Central memory CD8-positive, alpha-beta T cell (primary cell): ENCODE measurements at places on chromosomes 5 and 9.

DNA sequence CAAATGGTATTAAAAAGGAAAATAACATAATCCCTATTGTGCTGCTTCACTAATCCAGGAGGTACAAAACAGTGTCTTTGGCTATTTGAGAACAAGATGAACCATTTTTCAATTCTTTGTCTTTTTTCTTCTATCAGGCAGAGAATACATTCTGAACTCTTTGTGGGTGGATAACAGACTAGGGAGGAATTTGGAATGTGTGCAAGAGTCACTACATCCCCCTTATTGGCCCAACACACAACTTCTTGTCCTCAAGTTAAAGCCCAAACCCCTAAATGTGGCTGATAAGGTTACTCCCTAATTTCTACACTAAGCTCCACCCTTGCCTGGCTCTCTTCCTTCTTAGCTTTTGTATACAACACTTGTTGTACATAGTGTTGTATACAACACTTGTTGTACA is 342.7 kb upstream of the RFX3 start:
- no peak for DNase-seq

- no peak for DNase-seq
Observed at GRCh38 chr9:125466411-125466810, 204.8 kb downstream of the GAPVD1 start.

GRCh38 chr9:20557890-20558565 is 64.3 kb downstream of the MLLT3 start:
- DNase-seq = no peak

- DNase-seq = no peak
Observed at GRCh38 chr9:134964271-134965055, 46.8 kb upstream of the FCN1 start.

DNA sequence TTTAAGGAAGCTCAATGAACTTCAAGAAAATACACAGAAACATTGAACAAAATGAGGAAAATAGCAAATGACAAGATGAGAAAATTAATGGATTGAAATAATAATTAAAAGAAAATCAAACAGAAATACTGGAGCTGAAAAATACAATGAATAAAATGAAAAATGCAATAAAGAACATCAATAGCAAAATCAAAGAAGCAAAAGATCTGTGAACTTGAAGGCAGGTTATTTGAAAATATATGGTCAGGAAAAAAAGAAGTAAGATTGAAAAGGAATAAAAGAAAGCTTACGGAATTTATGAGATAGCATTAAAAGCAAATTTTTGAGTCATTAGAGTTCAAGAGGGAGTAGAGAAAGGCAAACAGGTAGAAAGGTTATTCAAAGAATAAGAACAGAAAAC is 42.4 kb downstream of the CERT1 start:
- no peak for DNase-seq

GRCh38 chr5:66224773-66225553 is 80.9 kb downstream of the SREK1 start:
- no peak for DNase-seq

DNA sequence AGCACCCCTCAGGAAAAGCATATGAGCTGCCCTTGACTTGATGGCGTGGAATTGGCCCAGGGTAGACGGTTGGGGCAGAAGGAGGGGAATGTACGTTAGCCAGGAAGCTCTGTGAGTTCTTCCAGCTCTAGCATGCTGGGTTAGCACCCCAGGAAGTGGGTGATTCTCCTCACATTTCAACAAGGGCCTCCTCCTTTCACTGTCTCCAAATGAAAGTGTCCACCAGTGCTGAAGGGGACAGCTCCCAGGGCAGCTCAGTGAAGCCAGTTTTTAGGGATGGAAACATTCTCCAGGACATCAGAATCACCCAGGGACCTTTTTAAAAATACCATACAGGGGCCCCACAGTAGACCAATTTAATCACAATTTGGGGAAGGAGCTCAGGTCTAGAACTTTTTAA is 17.2 kb upstream of the AFAP1L1 start:
- DNase-seq = no peak

DNA sequence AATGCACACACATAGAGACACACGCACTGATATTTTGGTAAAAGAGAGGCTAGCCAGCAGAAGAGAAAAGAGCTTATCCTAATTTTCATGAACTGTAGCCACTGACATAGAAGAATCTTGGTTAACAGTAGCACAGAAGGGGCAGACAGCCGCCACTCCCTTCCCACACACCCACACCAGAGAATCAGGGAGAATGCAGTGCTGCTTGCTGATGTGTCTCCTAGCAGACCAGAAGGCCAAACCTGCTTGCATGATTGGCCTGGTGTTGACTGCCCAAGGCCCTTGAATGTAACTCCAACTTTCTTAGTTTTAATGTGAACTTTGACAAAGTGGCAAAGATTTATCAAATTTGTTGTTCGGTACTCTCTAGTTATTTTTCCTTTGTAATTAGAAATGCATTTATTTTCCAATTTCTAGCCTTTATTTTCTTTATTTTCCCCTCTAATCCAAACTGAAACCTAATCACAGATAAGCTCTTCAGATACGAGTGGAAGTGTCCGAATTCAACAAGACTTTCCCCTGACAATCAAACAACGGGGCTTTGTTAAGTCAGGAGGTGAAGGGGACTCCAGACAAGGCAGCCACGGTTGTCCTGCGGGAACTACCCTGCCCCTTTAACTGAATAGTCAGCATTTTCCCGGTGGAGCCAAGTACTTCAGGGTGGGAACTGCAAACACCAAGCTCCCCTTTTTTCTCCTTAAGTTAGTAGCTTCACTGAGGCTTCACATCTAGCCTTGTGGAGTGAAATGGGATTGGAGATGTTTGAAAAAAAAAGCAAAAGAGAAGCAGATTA is 81.9 kb upstream of the CTSL start:
- DNase-seq = no peak

GRCh38 chr5:157038568-157039187 is 20.2 kb downstream of the HAVCR1 start:
- DNase-seq = no peak

GRCh38 chr9:78676009-78676408 is 379.1 kb downstream of the PSAT1 start:
- DNase-seq = no peak

DNA sequence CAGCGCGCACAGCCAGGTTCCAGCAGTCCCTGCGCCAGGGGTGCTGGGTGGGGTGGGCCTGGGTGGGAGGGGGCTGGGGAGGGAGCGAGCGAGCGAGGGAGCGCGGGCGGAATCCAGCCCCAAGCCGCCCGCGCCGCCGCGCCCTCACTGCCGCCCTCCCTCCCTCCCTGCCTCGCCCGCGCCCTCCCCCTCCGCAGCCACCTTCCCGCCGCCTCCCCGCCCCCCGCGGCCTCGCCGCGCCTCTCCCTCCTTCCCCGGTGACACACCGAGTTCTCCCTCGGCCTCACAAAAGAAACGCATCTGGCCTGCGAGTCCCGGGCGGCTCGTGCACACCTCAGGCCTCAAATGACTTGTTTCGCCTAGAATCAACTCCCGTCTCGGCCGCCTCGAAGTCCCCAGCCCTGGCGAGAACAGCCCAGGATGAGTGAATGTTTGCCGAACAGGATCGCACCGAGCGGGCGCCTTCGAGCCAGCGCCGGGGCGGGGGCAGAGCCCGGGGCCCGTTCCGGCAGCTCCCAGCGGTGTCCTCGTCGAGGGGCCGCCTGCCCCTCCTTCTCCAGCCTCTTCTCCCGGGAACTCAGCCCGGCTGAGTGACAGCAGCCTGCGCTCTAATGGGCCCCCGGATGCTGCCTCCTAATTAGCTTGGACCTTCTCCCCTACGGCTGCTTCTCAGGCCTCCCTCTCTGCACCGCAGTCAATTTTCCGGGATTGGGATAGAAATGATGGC is 371 bp upstream of the PITX1 start:
- no peak for DNase-seq

DNA sequence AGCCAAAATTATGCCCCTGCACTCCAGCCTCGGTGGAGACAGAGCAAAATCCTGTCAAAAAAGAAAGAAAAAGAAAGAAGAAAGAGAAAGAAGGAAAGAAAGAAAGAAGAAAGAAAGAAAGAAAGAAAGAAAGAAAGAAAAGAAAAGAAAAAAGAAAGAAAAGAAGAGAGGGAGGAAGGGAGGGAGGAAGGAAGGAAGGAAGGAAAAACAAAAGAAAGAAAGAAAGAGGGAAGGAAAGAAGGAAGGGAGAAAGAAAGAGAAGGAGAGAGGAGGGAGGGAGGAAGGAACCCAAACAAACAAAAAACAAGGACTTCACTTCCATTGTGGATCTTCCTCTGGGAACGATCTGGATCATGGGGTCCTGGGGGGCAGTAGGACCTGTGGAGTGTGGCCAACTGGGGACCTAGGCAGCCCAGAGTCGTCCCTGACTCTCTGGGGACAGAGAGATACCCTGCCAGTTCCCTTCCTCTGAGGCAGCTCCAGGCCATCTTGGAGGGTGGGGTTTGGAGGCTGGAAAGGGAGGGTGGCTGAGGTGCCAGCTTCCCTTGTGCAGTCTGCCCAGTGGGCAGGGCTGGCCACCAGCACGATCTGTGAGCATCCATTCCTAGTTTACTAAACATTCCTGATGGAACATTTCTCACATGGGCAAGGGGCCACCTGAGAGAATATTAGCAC is 216.8 kb downstream of the PAX5 start:
- no peak for DNase-seq

DNA sequence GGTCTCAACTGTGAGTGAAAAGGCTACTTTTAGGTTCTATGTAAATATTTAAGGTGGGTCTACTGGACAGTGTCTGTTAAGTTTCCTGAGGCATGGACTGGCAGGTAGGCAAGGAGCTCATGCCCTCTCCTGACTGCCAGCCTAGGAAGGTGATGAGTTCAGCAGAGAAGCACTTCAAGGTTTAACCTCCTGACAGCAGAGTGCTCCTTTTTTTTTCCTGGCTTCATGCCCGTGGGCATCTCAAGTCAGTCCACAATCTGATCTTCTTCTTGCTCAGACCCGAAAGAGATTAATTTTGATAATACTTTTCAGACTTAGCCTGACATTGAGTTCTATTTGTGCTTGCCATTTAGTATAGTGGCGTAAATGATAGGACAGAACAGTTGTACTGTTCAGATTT is 241.9 kb upstream of the NREP start:
- DNase-seq = no peak

DNA sequence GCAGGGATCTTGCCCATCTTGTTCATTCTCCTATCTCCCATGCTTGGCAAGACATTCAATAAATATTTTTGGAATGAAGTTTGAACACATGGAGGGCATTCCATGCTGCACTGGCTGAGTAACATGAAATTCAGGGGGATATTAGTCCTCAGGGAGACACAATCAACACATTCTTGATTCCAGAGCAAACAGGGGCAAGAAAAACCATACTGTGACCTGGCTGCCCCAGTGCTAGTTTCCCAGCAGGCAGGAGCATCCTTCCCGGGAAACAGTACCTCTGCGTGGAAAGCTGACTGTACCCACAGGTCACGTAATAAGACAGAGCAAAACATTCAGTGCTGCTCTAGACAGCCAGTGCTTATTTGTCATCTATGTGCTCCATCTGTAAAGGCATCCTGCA is 66.3 kb upstream of the SPOCK1 start:
- no peak for DNase-seq

GRCh38 chr9:68637020-68637419 is 68.0 kb upstream of the PIP5K1B start:
- DNase-seq = no peak

DNA sequence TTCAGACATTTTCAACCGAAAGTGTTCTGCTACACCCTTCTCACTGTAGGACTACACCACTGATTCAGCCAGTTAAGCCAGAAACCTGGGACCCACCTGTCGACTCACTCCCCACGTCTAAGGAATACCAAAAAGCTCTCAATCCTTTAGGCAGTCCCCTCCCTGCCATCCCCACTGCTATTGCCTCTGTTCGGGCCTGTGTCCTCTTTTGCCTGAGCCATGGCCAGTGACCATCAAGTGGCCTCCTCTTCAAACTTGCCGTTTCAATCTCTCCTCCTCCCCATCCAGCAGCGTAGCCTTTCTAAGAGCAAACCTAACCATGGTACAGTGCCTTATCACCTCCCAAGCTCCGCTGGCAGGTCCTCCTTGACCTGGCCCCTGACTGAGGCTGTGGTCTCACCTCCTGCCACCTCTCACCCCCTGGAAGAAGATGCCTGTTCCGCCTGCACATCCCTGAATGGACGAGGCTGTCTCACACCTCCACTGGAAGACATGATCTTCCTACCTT is 64.1 kb downstream of the GALNT12 start:
- no peak for DNase-seq

DNA sequence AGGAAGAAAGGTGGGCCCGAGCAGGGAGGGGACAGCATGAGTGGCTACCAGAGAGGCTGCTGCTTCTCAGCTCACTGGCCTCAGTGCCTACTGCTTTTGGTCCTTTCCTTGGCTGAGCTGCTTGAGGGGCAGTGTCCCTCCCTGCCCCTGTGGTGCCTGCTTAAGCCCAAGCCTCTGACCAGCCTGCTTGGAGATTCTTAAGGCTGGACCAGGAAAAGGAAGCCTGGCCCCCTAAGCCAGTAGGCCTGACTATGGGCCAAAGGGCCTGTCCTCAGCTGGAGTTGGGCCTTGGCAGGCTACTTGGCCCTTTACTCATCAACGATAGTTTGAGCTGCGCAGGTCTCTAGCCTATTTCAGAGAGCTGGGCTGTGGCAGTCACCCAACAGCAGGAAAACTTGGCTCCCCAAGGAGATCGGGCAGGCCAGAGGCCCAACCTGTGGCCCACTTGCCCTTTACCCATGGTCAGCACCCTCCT is 24.9 kb downstream of the TCF7 start:
- DNase-seq = no peak

DNA sequence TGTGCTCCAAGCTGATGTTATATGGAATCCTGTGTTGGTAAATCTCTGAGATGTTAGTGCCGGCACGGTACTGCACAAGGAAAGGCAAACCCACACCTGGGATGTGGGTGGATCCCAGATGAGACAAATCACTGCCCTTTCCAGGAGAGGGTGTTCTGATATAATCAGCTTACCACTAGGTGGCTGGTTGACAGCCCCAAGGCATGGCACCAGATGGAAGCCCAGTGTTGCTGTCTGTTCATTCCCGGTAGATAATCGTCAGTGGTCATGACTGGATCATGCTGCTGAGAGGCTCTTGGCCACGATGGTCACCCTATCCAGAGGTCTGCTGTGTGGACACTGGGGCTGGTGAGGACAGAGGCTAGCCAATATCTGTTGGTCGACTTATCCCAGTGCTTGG is 184.0 kb downstream of the CACNA1B start:
- DNase-seq = no peak

GRCh38 chr9:131500377-131500776 is 2.3 kb upstream of the POMT1 start:
- peak; percentile 74 for DNase-seq

DNA sequence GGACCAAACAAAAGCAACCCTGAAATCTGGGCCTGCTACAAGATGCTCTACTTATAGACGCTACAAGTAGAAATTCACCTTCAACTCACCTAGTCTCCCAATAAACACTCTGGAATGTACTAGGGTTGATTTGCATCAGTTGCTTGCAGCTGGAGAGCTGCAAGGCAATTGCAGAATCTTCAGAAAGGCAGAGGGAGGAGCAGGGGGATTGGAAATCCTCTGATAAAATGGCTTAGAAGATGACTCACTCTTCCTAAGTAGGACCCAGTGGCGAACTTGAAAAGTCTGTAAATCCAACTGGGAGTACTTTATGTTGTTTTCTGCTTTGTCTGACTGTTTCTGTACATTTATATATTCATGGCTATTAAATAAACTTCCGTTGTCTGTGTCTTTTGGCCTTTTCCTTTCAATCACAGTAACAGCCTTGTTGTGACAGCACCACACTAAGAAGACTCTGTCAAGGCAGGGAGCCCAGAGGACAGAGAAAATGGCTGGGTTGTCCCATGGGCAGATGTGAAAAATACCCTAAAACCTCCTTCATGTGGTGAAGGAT is 14.7 kb upstream of the MLLT3 start:
- no peak for DNase-seq

- DNase-seq = no peak
Observed at GRCh38 chr9:31608416-31608815, 776.0 kb upstream of the ACO1 start.

- DNase-seq = no peak
Observed at GRCh38 chr5:16842896-16843295, 93.2 kb downstream of the MYO10 start.
